Bronchus fibroblast of lung (primary cell): ENCODE measurements at places on chromosomes 7 and 10. TPM values are rescaled to one million over a fixed set of nuclear protein-coding genes. Genes with fewer than 3 reads are reported as not detected.

Gene CCL24
- total RNA-seq: not detected in 2 replicates

Gene GNGT1
- not detected in 2 replicates for total RNA-seq

Gene ADGRA1
- not detected in 2 replicates for total RNA-seq

Gene COL28A1
- total RNA-seq: 0.17 TPM in 1 of 2 replicates, not detected in the other

Gene ZNF503
- 13.4 and 17.0 TPM in 2 replicates for total RNA-seq

Gene MYL10
- total RNA-seq: not detected in 2 replicates

Gene TMEM140
- 0.59 and 0.67 TPM in 2 replicates for total RNA-seq

Gene CCM2
- 62.0 and 62.9 TPM in 2 replicates for total RNA-seq

Gene SRRT
- 93.8 and 104 TPM in 2 replicates for total RNA-seq

Gene LSM5
- total RNA-seq: 21.3 and 28.6 TPM in 2 replicates

Gene LLCFC1
- not detected in 2 replicates for total RNA-seq

Gene ACBD7
- 3.4 and 3.9 TPM in 2 replicates for total RNA-seq

Gene TMEM243
- 28.5 and 33.6 TPM in 2 replicates for total RNA-seq

Gene ARMC3
- not detected in 2 replicates for total RNA-seq

Gene NAT16
- total RNA-seq: under 0.01 and 0.15 TPM in 2 replicates
